ENCODE measurements at places on chromosomes 12 and 14.
A peak's percentile ranks its signal among the peaks of the same experiment; 100 is the strongest.

- peak; percentile 98 for DNase-seq
Observed at GRCh38 chr12:55817345-55818139, at the start of the genes ORMDL2 and SARNP. Gene ORMDL2, plus strand, starts transcription at chr12:55818041. Its CDS starts 959 bp downstream, at chr12:55819000. Gene SARNP, minus strand, starts transcription at chr12:55817724. Its CDS starts 23 bp downstream, at chr12:55817701.

GRCh38 chr14:99391671-99392070, 89.0 kb downstream of the SETD3 start:
- peak; percentile 61 for DNase-seq

DNA sequence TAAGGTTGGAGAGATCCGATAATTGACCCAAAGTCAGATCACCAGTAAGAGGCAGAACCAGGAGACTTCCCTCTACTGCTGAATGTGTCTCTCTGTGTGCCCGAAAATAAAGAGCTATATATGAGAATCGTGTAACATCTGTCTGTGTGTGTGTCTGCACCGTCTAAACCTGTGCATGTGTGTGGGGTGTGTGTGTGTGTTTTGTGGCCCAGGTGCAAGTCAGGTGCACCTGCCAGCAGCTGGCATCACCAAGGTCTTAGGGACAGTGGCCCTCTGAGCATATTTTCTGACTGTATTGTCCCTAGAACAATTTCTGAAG, 24.7 kb upstream of the KRT78 start:
- no peak for DNase-seq

GRCh38 chr12:23921099-23921856, 28.2 kb downstream of the SOX5 start:
- DNase-seq = no peak

DNA sequence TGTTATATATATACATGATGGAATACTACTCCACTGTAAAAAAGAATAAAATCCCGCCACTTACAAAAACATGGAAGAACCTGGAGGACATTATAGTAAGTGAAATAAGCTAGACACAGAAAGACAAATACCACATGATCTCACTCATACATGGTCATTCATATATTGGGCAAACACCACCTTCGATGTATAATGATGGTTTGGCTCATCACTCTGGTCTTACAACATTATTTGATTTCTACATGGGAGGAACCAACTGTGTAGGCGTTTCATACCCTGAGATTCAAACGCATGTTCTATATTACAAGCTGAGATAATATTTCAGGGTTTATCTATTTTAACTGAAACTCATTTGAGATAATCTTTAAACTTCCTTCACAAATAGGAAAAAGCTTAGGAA, 48.3 kb downstream of the ABCD2 start:
- DNase-seq = no peak

DNA sequence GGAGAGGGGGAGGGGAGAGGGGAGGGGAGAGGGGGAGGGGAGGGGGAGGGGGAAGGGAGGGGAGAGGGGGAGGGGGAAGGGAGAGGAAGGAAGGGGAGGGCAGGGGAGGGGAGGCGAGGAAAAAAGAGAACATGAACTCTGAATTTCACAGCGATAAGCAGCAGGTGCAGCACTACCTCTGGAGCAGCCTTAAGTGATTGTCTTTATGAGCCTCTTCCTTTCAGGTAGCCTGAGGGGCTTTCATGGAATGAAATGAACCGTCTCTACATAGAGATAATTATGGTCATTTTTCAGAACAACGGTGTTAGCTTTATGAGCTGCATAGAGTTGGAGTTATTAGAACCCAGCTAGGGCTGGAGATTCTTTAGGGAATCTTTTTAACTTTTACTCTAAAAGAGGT, 18.1 kb upstream of the PTCSC3 start:
- no peak for DNase-seq

DNA sequence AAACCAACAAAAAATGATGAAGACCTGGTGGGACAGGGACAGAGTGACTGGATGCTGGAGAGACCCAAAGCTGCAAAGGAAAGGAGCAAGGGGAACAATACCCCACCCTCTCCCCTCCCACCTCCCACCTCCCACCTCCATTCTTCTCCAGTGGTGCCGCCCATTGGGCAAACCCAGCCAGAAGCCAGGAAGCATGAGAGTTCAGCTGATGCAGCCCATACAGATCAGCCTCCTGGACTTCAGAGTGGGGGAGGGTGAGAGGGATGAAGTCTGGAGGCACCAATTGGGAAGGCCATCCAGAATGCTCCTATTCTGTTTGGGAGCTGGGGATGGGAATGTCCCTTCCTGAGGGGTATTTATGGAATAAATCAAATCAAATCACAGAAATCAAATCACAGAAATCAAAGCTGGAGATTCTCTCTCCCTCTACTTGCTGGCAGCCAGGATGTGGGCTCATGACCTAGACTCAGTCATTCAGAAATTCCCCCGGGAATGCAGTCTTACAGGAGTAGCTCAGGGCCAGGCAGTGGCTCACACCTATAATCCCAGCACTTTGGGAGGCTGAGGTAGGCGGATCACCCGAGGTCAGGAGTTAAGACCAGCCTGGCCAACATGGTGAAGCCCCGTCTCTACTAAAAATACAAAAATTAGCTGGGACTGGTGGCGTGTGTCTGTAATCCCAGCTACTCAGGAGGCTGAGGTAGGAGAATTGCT, 31.1 kb downstream of the IRF2BPL start:
- no peak for DNase-seq

Measured in GM03348 (cell line).